ENCODE measurements at places on chromosomes 1 and 21.

GRCh38 chr1:20712215-20712577 is 5.6 kb downstream of the KIF17 start:
- DNase-seq, result no peak

DNA sequence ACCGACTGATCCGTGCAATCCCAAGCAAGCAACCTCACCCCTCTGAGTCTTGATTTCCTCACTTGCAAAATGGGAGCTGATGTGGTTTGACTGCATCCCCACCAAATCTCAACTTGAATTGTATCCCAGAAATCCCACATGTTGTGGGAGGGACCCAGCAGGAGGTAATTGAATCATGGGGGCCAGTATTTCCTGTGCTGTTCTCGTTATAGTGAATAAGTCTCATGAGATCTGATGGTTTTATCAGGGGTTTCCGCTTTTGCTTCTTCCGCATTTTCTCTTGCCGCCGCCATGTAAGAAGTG is 58.4 kb downstream of the FHAD1 start:
- no peak for DNase-seq

GRCh38 chr1:246587606-246588005 is 21.4 kb downstream of the CNST start:
- DNase-seq, result no peak

DNA sequence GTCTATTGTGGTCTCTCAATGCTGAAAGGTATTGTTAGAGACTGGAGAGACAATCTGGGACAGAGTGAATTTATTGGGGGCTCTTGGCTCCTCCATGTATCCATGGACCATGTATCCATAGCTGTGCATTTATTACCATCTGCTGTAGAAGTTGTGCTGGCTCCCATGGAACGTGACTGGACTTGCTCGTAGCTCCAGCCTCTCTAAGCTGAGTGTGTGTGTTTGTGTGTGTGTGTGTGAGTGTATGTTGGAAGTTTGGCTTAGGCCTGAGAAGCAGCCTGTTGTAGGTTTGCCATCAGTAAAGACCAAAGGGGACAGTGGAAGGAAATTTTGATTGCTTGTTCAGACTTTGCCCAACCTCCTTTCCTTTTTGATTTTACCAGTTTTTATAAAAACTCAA is 105.7 kb upstream of the USP24 start:
- DNase-seq, result no peak

DNA sequence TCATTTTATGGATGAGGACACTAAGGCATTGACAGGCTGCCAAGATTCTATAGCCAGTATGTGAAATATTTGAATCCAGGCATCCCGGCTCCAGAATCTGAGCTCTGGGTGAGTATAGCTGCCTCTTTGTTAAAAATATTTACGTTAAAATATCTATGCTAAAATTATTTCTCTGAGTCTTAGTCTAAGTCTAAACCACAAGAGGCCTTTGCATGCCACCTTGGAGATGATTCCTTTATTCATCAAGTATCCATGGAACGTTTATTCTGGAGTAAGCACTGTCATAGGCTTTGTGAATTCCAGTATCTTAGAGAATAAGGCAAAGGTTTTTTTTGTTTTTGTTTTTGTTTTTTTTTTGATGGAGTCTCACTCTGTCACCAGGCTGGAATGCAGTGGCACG is 116.4 kb downstream of the GREM2 start:
- no peak for DNase-seq
